ENCODE measurements at places on chromosomes 7 and 10. TPM values are rescaled to one million over a fixed set of nuclear protein-coding genes. Genes with fewer than 3 reads are reported as not detected.

The CRHR2 gene
- 0.16 TPM for total RNA-seq

The KIFBP gene
- 37.9 TPM for total RNA-seq

The GFRA1 gene
- 153 TPM for total RNA-seq

The OR6V1 gene
- total RNA-seq: not detected

The DGKB gene
- 0.33 TPM for total RNA-seq

DNA sequence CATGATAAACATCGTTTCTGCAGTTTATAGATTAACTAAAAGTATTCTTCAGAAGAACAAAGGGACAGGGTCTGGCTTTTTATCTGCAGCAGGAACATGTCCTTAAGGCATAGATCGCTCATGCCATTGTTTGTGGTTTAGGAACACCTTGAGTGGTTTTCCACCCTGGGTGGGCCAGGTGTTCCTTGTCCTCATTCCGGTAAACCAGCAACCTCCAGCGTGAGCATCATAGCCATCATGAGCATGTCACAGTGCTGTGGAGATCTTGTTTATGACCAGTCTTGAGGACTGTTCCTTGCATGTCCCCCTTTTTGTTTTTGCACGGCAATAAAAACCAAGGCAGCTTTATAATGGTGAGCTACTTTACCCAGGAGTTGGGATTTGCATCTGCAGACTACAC is 33.9 kb downstream of the STOX1 start:
- no peak for DNase-seq

- no peak for DNase-seq
Observed at GRCh38 chr7:122013065-122013464, 131.0 kb downstream of the AASS start.

GRCh38 chr7:5177060-5177459 is 13.0 kb upstream of the WIPI2 start:
- DNase-seq: peak; percentile 63

DNA sequence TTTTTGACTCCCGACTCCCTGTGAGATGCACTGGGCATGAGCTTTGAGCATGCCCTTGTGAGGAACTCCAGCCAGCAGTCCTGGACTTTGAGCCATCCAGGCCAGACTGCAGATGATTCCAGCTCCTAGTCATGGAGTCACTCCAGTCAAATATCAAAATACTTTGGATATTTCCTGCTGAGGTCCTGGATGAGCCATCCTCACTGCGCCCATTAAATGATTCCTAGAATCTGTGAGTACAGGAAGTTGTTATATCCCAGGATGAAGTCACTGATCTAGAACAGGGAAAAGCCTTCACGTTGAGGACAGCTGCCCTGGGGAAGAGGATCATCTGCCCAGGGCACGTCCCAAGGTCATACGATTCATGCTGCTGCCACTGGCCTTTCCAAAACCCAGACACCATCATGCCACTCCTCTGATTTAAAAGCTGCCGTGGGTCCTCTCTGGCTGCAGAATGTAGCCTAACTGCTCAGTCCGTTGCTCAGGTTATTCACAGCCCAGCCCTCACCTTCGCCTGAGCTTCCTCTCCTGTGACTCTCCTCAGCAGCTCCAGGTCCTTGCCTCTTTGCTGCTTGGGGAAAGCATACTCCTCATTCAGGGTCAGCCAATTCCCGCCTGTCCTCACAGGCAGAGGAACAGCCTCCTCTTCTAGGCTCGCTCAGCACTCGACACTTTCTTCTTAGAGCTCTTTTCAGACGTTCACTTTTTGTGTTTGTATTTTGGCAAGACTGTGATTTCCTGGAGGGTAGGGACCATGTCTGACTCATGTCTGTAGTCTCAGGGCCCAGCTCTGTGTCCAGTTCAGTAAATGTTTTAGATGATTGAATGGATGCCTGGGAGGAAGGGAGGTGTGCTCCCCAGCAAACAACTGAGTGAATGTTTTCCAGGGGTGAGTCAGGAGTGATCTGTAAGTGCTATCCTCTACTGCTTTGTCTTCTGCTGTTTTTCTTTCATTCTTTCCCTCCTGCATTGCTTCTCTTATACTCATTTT is 157.8 kb downstream of the SNX10 start:
- DNase-seq: no peak

GRCh38 chr10:96023168-96023567 is 20.2 kb upstream of the CCNJ start:
- DNase-seq: no peak

DNA sequence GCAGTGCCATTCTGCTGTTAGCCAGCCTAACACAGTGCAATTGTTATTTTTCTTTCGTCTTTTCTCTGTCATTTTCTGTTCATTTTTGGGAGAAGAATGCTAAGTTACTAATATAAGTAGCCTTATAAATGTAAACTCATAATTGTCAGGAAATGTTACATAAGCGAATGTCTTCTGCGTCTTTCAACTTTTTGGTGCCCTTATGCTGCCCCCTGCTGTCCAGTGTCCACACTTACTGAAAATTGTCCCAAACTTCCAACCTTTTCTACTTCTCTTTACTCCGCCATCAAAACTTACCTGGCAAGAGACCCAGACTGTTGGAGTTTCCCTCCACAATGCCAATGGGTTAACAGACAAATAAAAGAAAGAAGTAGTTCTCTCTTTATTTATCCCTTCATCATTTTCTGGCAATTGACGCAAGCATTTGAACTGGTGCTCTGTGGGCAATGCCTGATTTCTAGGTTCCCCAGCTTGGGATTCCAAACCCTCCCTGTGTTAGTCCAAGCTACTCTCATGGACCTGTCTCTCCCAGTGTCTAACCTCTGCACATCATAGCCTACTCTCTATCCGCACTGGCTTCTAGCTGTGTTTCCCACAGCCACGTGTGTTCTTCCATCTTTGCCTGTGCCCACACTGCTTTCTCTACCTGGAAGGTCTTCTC is 21.0 kb upstream of the EPC1 start:
- peak; percentile 68 for DNase-seq

GRCh38 chr10:119404719-119405519 is 137.6 kb downstream of the RGS10 start:
- DNase-seq: no peak

- DNase-seq: no peak
Observed at GRCh38 chr10:15144788-15145187, 23.7 kb downstream of the NMT2 start.

DNA sequence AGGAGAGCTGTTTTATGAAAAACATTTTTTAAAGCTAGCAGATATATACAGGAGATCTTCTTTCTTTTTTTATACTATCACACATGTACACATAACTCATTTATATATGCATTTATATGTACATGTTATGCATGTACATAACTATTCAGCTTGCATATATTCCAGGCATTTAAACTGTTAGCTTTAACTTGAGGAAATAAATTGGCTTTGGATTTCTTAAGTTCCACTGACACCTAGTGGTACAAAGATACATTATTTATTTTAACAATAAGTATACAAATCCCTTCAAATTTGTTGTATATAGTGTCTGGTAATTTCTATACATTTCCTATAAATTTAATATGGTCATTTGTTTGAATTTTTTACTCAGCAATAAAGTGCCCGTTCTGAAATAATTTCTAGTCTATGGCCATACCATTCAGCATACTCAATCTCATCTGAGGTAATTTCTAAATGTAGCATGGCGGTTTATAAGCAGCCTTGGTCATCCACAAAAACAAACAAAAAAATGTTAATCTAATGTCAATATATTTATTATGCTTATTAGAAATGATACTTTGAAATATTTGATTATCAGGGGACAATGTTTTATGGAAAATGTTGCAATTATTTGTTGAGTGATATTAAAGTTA is 11.6 kb downstream of the ZDHHC6 start:
- no peak for DNase-seq

GRCh38 chr7:38978491-38978890 is 782 bp downstream of the POU6F2 start:
- no peak for DNase-seq

DNA sequence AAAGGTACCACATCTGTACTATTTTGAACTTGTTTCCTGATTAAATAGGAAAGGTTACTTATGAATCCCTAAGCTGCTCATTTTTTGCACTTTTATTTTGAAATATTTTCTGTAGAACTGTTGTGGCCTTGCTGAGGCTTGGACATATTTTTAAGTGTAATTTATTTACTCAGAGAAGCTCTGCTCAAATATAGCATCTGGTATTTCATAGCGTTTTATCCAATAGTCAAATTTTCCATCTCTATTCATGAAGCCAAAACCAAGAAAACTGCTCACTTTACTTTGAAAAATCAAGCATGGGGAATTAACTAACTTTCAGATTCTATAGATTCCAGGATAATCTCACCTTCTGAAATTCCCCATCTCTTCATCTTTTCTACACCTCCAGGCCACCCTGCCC is 6.6 kb upstream of the FAM3C start:
- DNase-seq: no peak

- no peak for DNase-seq
Observed at GRCh38 chr7:149751043-149751775, 22.2 kb downstream of the ZNF467 start.

GRCh38 chr10:22427101-22427500 is 81.8 kb downstream of the SPAG6 start:
- no peak for DNase-seq

DNA sequence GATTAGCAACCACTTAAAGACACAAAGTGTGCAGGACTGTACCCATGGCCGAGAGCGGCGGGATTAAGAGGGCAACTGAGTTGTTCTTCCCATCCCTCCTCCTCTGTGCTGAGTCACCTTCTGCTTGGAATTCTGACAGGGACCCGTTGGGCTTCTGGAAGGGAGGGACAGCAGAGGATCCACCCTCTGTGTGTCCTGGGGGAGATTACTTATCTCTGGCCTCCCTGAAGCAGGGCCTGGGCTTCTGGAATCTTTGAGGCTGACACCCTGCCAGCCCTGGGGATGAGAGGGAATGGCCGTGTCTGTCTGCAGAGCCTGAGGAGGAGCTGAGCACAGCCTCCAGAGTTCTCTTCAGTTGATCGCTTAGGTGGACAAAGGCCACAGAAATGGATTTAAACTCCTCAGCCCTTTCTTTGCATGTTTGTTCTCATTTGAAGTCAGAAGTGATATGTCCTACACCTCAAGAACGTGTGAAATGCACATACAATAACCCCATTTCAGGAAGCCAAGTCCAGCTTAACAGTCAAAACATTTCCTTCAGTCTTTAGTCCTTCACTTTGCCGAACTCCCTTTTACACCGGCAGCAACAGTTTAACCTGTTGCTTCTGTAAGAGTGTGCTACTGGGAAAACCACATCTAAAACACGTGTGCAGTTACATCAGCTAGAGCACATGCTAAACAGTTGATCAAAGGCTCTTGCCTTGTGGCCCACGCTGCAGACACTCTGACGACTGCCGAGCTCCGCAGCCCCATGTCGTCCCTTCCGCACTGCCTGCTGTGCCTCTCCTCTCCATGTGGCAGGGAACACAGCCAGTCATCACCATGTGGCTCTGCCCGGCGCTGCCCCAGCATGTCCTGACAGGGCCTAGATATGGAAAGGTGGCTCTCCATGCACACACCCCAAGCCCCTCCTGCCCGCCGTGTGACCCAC is 55.7 kb downstream of the IKZF1 start:
- DNase-seq: no peak

GRCh38 chr7:114663502-114663901 is 248.9 kb downstream of the FOXP2 start:
- DNase-seq: no peak

- DNase-seq: no peak
Observed at GRCh38 chr7:106813705-106814305, 51.3 kb upstream of the PIK3CG start.

- no peak for DNase-seq
Observed at GRCh38 chr10:77974396-77975074, 48.0 kb upstream of the DLG5 start.

- no peak for DNase-seq
Observed at GRCh38 chr7:52911326-52911725, 124.1 kb upstream of the POM121L12 start.

DNA sequence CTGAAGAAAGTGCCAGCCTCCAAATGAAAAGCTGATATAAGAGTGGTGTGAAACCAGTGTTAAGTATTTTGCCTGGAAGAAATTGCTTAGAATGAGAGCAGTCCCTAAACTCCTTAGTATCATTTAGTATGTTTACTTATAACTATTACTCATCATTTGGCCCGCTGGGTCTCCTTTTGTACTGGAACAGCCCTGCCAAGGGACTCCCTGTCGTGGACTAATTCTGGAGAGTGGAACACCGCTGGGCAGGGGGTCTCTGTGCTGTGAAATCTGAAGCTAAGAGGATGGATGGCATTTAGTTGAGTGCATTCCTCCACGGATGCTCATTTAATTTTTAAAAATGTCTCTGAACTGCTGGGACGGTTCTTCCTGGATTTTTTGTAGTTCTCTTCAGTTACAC is 889.9 kb upstream of the C7orf33 start:
- DNase-seq: no peak

DNA sequence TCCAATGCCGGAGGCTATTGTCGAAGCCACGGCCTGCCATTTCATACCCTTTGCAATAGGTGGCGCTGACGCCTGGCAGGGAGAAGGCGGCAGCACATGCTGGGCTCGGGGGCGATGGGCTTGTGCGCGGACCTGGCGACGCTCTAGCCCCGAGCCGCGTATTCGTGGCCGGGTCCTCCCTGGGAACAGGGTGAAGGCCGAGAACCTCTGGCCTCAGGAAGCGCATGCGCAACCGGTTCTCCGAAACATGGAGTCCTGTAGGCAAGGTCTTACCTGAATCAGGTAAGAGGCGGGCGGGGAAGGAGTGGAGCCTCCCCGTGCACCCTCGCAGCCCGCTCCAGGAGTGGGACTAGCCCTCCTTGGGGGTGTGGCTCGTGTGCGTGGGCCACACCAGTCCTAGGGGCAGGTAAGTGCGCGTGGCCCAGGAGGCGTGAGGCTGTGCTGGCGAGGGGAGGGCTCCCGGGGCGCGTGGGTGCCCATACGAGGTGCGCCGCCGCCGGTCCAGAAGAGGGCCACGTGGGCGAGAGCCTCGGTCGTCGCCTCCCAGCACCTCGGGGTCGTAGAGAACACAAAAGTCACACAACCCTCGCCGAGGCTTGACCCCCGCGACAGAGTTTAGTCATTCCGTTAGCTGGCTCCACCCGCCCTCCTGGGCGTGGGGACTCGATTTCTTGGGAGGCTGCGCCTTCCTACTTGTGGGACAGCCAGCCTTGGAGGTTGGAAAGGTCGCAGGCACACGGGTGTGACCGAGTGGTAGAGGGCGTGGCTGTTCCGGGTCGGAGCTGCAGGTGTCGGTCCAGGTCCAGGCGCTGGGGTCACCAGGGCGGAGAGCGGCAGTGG is 5.6 kb upstream of the MEST start:
- peak; percentile 62 for DNase-seq

DNA sequence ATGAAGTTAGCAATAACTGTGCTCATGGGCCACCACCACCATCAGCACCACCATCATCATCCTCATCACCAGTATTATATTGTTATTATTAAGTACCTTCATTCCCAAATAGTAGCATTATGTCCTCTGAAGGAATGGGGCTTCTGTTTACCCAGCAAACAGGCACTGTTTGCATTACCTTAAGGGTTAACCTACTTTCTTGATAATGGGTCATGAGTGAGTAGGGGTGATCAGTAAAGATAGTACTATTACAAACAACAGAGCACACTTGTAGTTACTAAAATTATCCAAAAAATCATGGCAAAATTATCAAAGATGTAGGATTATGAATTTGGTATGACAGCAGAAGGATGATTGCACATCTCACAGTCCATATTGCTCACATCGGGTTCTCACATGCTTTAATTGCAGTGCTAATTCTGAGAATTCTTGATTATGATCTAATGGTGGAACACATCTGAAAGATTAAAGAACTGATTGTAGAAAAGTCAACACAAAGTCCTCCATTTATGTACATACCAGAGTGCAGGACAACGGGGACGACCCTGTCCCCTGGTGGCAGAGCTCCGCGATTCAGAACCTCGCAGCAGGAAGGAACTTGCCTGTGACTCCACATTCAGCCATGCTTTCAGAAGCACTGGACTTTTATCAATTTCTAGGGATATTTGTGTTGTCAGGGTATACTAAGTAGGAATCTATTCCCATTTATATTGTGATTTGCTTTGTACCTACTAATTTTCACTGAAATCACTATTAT is 31.0 kb downstream of the PDE1C start:
- DNase-seq: no peak

All from breast epithelium (tissue), 4 donors.